ENCODE measurements at places on chromosomes 6 and 20.
A peak's percentile ranks its signal among the peaks of the same experiment; 100 is the strongest.

DNA sequence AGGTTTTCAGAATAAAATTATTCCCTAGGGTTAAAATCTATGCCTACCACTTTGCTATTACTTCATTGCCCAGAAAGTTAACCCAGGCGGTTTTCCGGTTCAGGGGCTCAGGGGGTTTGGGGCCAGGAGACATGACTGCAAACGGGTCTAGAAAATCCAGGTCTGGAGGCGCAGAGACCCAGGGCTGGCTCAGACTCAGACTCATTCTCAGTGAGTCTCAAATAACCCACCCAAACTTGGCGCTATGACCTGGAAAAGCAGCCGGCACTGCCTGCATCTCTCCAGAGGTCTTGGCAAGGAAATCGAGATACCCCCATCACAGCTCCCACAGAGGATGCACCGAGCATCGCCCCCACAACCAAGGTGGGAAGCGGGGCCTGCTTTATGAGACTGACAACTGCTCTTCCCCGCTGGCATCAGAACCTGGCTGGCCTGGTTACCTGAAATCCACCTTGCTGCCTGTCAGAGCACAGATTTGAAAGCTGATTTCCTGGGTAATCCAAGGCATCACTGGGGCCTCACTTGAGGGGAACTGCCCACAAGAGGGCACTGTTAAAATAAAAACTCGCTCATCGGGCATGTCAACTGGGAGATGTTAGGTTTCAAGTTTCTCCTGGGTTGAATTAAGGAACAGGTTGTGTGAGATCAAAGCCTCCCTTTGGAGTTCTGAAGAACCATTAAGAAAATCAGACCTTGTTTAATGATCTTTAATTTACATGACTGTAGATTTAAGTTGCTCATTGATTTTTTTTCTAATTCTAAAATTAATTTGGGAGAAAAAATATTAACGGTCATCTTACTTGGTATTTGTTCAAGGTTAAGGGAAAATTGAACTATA is 55.1 kb downstream of the KIF16B start:
- peak; percentile 44 for DNase-seq

DNA sequence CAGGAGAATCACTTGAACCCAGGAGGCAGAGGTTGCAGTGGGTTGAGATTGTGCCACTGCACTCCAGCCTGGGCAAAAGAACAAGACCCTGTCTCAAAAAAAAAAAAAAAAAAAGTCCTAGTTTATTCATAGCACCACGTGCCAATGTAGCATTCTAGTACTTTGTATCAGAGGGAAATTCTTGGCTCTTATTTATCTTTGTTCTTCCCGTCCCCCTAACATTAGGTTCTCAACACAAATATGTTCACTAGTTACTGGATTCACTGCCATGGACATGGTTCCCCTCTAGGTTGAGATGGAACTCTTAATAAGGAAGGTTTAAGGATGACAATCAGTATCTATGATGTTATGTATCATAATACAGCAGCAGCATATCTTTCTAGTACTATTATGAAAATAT is 178.5 kb downstream of the KIF6 start:
- no peak for DNase-seq

GRCh38 chr6:16320533-16321340 is 82.3 kb downstream of the GMPR start:
- peak; percentile 56 for DNase-seq

- DNase-seq = no peak
Observed at GRCh38 chr20:34262488-34263288, 21.5 kb downstream of the ASIP start.

- no peak for DNase-seq
Observed at GRCh38 chr6:107576852-107577251, 86.9 kb downstream of the SOBP start.

- no peak for DNase-seq
Observed at GRCh38 chr20:47070176-47070575, 175.5 kb downstream of the EYA2 start.
